COLO829 (cell line): ENCODE measurements at places on chromosomes 6 and 20.
A peak's percentile ranks its signal among the peaks of the same experiment; 100 is the strongest.

DNA sequence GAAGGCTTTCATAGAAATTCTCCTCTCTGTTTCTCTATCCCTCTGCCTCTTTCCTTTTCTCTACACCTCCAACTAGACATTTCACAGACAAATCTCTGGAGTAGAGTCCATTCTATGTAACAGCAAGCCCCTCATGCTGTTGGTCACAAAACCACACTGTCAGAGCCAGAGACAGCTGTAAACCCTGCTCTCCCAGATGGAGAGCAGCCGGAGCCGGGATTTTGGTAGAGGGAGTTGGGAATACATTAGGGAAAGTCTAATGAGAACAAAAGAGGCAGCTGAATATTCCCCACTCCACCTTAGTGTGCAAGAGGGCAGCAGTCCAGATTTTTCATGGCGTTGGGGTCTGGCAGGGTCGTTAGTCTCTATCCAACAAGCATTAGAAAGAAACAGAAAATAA lies 68.3 kb upstream of the EDN1 start:
- no peak for DNase-seq

DNA sequence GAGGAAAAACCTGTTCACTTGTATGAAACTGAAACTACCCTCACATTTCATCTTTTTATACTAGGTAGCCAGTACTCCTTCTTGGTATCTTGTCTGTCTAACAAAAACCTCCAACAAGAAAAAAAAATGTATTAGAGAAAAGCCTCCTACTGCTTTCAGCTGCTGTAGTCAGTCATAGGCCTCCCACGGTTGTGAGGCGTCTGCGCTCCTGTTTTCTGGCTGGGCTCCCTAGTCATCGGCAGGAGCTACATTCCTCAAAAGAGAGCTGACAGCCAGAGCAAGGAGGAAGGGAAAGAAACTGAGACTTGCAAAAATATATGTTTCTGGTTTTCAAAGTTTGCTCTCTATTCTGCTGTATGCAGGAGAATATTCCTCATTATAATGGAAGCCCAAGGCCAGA lies 517.0 kb downstream of the LMBRD1 start:
- no peak for DNase-seq

GRCh38 chr6:10405513-10405900 lies 9.4 kb downstream of the TFAP2A start:
- DNase-seq = no peak

DNA sequence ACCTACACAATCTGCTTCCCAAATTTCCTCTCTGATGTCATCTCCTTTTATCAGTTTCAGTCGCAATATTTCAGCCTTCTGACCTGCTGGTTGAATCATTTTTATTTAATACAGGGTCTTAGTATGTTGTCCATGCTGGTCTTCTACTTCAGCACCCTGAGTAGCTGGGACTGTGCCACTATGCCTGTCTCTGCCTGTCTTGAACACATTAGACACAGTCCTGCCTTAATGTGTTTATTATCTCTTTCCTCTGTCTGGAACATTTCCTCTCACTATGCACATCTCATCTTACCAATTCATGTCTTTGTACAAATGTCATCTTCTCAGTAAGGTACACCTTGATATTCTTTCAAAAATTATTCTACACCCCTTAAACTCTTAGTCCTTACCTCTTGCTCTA lies 106.5 kb downstream of the THEMIS start:
- DNase-seq = no peak

DNA sequence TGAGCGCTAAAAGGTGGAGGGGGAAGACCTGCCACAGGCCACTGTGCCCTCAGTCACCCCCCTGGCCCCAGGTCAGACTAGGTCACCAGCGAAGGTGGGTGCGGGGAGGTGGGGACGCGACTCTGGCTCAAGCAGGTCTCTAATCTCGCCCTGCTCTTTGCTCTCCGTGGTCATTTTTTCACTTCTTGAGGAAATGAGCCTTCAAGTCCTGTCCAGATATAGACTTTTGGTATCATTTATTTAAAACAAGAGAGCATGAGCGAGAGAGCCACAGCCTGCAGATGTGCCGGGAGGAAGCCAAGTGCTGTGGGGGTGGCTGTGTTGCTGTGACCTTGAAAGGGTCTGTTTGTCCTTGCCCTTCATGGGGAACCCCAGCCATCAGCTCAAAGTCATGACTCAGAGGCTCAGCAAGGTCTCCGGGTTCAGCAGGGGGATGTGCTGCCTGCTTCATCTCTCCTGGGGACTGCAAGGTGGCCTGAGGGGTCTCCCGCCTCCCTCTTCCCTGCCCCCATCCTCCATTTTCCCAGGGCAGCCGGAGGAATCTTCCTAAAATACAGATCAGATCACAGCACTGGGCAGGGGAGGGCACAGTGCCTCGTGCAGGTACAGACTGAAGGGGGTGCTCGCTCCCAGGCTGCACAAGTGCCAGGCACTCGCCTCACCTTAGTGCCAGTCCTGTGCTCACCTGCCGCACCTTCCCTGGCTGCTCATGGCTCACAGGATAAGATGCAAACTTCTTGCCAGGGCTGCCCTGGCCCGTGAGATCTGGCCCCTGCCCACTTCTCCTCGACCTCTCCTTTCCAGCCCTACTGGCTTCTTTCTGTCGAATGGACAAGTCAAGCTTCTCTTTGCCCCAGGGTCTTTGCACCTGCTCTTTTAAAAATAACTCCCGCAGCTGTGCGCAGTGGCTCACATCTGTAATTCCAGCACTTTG lies 26.5 kb downstream of the SULF2 start:
- DNase-seq = no peak

GRCh38 chr6:132730560-132730959 lies 16.7 kb upstream of the VNN1 start:
- no peak for DNase-seq

GRCh38 chr6:27280064-27280539 lies 32.0 kb downstream of the POM121L2 start:
- DNase-seq = peak; percentile 80

- no peak for DNase-seq
Observed at GRCh38 chr6:79403086-79403485, 134.1 kb downstream of the LCA5 start.

DNA sequence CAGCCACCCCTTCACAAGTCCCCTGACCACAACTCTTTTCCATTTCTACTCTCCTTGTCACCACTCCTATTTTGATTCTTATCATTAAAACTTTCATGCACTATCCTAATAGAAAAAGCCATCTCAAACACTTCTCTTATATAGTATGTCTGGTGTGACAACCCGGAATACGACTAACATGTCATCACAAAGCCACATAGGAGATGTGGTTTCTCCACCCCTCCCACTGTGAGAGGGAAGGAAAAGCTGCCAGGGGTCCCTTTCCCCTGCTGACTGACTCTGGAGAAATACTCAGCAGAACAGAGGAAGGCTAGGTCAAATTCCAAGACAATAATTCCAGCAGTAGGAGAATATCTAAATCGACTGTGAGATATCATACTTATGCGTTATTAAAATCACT lies 193.0 kb upstream of the KCNK16 start:
- no peak for DNase-seq
